ENCODE measurements at places on chromosomes 5 and 9.

DNA sequence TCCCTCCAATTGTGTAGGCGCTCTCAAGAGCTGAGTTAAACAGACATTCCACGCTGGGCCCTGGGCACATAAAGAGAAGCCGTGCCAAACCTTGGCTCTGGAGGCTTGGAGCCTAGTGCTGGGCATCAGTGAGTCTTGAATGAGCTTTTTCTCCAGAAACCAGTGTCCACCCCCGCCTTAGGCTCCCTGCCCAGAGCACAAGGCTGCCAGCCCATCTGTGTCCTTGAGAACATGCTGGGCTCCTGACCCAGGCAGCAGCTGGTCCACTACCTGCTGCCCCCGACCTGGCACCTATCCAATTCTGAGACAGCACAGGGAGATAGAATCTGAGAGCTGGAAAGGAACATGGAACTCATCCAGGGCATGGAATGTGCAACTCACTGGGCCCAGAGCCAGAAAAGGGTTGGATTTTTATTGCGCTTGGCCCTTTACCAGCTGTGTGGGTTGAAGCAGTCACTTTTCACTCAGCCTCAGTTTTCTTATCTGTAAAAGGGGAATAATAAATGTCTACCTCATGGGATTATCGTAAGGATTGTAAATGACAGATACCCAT lies 92.4 kb upstream of the CPLX2 start:
- DNase-seq, result no peak

GRCh38 chr9:112261133-112261532 lies 72.3 kb downstream of the PTBP3 start:
- DNase-seq, result no peak

GRCh38 chr5:72112389-72112788 lies 5.1 kb downstream of the MAP1B start:
- DNase-seq, result no peak

DNA sequence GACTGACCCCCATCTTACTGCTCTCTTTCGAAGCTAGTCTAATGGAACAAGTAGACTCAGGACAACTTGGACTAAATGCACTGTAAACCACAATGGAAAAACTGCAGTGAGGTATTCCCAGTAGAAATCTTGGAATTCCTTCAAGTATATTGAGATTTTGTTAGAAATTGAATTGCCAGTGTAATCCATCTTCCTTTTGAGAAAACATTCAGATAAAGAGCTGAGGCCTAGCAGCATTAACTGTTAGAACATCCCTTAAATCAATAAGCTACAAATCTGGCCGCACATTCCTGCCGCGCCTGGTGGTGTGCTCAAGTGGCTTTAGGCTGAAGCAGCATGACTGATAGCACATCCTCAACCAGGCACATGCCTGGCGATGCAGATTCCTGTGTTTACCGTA lies 29.3 kb downstream of the PPIC start:
- no peak for DNase-seq

All from pulmonary artery endothelial cell (primary cell).